ENCODE measurements at places on chromosomes 12 and 14. TPM values are rescaled to one million over a fixed set of nuclear protein-coding genes. Genes with fewer than 3 reads are reported as not detected.

DNA sequence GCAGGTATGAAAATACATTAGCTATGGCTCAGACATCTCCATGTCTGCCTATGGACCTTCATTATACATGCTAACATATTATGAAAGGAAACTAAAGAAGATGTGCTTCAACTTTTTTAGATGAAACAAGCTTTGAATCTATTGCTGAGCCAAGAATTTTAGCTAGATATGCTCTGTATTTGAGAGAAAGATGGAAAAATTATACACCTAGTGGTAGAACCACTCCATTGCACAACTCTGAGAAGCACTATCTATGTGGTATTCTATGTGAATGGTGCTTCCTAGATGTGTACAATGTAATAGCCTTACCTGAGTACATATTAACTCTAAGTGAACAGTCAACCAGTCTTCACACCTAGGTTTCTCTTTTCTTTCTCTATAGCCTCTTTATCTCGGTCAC, 17.3 kb downstream of the EPYC start:
- no peak for DNase-seq

GRCh38 chr14:68762953-68763764, 29.7 kb downstream of the ZFP36L1 start:
- no peak for DNase-seq

Gene FANCM
- polyA plus RNA-seq = not detected

DNA sequence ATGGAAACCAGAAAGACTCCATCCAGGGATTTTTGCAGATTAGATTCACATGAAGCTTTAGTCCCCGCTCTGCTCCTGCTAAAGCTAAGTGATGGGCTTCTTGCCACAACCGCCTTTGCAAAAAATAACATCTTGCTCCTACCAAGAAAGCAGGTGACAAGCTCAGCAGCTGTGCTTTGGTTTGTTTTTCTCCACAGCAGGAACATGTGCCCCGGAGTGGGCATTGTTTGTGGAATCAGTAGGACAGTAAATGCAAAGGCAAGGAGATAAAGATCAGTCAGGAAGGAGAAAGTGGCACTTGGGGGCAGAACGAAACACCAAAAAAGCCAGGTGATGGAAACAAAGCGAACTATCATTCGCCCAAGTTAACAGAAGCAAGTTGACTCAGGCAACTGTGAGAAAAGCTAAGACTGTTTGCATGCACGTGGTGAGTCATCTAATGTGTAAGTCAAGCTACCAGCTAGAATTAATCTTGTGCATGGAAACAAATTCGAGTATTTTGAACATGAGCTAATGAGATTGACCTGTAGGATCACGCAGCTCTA, 165.5 kb upstream of the PLXNC1 start:
- DNase-seq = no peak

Gene SMOC1
- polyA plus RNA-seq = not detected

- DNase-seq = no peak
Observed at GRCh38 chr12:75658901-75659823, 147.8 kb upstream of the KRR1 start.

DNA sequence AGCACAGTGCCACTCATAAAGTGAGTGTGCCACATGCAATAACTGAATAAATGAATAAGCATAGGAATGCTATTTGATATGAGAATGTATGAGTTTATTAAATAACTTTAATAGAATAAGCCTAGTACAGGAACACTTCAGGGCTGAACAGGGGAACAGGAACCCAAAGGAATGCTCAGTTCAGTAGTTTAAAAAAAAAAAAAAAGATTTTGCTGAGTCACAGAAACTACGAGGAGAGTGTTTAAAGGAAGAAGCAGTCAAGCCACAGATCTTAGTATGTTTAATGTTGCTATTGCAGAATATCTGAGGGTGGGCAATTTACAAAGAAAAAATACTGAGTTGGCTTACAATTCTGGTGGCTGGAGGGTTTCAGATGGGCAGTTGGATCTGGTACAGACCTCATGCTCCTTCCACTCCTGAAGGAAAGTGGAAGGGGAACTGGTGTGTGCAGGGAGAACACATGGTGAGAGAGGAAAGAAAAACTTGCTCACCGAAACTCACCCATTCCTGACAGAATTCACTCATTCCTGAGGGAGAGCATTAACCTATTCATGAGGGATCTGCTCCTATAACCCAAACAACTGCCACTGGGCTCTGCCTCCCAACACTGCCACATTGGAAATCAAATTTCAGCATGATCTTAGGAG, 880.3 kb upstream of the MGAT4C start:
- no peak for DNase-seq

Gene OTUB2
- 1.6 TPM for polyA plus RNA-seq

DNA sequence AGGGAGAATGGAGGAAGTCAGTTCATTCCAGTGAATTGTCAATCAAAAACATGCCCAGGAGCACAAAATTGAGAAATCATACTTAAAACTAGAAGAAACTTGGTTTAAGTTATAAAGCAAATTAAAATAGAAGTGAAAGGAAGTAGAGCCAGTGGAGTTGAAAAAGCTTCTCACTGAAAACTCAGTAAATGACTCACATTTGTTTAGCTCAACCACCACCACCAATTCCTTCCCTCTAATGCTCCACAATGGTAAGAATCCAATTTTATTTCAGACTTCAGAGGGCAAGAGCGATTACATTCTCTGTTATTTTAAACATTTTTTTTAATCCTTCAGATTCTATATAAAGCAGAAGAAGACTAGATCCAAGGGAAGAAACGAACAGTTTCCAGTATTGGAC, 19.4 kb downstream of the UTP20 start:
- DNase-seq = no peak
